ENCODE measurements at places on chromosomes 2 and 18.

- no peak for DNase-seq
Measured at GRCh38 chr18:3653263-3653850, 203.4 kb downstream of the TGIF1 start.

- no peak for DNase-seq
Measured at GRCh38 chr2:152627351-152627957, 89.8 kb downstream of the PRPF40A start.

GRCh38 chr2:144500563-144500962, 19.4 kb downstream of the ZEB2 start:
- no peak for DNase-seq

DNA sequence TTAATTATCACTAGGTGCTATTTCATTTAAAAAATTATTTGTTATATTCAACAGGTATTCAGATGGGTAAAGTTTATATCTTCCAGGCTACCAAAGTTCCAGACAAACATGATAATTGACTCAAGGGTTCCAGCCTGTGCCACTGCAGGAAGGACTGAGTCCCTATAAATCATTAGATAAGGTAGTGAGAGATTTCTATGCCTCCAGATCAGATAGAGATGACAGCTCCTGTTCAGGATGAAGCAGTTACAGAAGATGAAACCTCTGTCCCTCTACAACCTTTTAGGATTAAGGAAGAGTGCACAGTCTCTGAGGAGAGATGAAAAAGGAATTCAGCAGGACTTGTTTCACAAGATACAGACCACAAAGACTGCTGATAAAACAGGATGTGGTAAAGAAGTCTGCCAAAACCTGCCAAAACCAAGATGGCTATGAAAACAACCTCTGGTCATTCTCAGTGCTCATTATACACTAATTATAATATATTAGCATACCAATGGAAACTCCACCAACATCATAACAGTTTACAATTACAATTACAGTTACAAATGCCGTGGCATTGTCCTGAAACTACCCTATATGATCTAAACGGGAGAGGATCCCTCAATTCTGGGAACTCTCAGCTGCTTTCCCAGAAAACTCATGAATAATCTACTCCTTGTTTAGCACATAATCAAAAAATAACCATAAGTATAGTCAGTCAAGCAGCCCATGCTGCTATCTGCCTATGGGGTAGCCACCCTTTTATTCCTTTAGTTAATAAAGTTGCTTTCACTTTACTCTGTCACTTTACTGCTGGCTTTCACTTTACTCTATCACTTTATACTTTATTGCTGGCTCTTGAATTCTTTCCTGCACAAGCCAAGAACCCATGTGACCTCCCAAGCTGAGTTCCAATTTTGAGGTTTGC, 288.5 kb downstream of the PDE11A start:
- DNase-seq, result peak; percentile 66

DNA sequence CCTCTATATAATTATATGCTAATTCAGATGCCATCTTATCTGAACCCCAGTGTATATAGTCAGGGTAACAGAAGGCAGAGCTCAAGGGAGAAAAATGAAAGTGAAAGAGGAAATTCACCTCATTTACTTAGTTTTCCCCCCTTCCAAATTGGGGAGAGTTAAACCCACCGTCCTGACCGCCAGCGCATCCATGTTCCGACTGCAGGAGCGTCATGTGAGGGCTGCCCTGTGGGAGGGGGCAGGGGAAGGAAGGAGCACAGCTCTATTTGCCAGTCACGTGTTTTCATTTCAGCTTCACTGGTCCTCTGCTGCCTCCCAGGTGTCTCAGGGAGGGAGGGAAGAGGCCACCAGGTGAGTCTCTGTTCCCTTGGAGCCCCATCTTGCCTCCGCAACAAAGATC, 13.2 kb downstream of the CNNM4 start:
- no peak for DNase-seq

GRCh38 chr18:68436485-68436884, 278.4 kb downstream of the TMX3 start:
- DNase-seq, result no peak

GRCh38 chr2:239819974-239820555, 205.1 kb downstream of the NDUFA10 start:
- DNase-seq, result no peak

DNA sequence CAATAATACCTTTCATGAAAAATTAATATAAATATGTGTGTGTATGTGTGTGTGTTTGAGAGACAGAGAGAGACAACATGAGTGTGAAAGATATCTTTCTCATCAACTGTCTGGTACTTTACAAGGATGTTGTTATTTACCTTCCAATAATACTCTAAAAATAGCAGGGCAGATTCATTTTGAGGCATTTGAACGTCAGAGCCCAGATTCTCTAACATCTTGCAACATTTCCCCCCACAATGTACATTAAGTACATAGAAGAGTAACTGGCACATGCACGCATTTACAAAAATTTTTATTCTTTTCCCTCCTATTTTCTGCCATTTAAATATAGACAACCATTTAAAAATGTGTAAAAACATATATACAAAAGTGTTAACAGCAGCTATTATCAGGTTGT, 100.9 kb downstream of the PID1 start:
- no peak for DNase-seq

- DNase-seq, result no peak
Measured at GRCh38 chr2:229903037-229903436, 18.8 kb downstream of the TRIP12 start.

DNA sequence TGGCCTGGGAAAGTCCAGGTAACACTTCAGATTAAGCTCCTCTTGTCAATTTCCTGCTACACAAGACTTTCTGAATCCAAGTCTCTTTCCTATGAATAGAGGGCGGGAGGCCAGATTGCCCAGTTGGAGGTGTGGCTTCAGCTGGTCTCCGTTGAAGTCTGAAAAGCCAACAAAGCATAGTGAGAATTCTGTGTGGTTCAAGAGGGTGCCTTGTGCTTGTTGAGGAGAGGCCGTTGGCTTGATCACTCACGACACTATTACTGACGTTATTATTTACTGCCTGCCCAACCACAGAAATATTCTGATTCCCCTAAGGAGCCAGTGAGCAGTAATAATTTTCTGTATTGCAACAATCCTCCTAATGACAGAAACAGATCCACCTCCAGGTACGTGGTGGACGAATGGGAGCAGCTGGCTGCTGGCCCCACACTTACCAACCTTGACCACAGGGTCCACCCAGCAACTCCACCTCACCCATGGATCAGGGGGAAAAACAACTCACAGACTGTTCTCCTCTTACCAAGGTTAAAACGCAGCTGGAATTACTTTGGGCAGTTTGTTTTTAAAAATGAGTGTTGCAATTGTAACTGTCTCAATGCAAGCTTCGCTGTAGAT, 21.9 kb downstream of the NRP2 start:
- no peak for DNase-seq

DNA sequence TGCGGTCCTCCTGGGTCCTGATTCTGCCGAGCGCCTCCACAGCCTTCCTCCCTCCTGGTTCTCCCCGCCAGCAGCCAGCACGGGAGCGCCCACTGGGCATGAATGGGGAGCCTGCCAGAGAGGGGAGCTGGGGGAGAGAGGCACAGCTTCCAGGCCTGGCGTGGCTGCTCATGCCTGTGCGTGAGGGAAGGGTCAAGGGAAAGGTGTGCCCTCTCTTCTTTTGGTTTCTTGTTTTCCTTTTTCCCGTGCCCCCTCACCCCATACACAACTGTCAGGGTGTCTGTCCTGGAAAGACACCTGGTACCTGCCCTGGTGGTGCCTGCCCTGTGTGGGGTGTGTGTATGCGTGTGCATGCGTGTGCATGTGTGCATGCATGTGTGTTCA, 4.7 kb upstream of the NEURL3 start:
- DNase-seq, result no peak

- DNase-seq, result no peak
Measured at GRCh38 chr2:159035790-159036411, 67.5 kb downstream of the TANC1 start.

DNA sequence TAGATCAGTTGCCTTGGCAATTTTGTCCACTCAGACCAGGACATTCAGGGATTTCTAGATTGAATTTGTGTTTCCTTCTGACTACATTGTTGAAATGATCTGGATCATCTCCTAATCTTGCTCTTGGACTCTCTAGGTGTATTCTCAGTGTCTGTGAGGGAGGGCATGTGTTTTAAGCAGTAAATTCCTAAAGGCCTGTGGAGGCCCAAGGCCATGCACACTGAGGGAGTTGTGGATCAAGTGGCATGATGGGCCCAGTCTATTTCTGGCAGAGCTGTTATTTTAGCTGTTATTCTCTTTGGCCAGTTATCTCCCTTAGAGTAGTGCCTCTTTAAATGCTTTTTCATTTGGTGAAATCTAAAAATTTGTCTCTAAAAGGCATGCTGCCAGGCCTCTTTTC, 144.9 kb downstream of the RPIA start:
- no peak for DNase-seq

- no peak for DNase-seq
Measured at GRCh38 chr2:109144271-109144670, 15.3 kb downstream of the SH3RF3 start.

Data from HS-5 (cell line).